ENCODE measurements at places on chromosomes 7 and 10.

- no peak for DNase-seq
Observed at GRCh38 chr7:43938892-43939482, 12.8 kb downstream of the UBE2D4 start.

- no peak for DNase-seq
Observed at GRCh38 chr7:16648551-16648950, 2.6 kb downstream of the BZW2 start.

DNA sequence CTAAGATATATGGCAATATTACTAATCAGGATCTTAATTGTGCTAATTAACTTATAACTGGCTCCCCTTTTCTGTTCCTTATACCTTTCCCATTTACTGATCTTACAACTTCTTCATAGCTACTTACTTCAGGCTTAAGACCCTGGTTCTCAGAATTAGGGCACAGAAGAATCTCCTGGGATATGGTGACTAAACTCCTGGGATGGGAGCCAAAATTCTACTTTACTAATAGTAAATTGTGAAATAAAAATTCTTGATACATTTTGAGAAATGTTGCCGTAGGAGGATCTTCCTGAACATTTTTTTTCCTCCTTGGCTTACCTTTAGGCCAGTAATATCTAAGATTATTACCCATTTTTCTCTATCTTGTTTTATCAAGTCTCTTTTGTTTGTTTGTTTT lies 309.5 kb downstream of the ATRNL1 start:
- DNase-seq: no peak

GRCh38 chr7:66043681-66044497 lies 31.7 kb upstream of the ASL start:
- peak; percentile 62 for DNase-seq

- no peak for DNase-seq
Observed at GRCh38 chr10:56880606-56881005, 519.5 kb upstream of the ZWINT start.

All from frontal cortex (tissue), 4 donors.